CD4-positive, alpha-beta T cell (primary cell): ENCODE measurements at places on chromosomes 16 and 17.

DNA sequence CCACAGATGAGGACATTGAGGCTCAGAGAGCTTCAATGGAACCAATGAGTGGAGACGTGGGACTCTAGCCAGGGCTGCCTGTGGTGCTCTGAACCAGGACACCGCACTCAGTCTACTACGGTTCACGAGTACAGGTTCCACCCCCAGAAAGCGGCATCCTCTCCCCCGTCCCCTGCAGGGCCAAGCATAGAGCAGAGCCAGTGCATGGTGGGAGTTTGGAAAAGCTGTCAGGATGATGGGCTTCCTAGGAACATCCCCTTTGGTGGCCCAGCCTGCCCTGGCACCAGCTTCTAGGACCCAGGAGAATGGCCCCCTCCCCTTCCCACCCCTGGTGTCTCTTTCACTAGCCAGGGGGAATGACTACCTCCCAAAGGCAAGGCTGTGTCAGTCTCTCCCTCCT, 8.4 kb downstream of the ZNF319 start:
- DNase-seq: no peak

DNA sequence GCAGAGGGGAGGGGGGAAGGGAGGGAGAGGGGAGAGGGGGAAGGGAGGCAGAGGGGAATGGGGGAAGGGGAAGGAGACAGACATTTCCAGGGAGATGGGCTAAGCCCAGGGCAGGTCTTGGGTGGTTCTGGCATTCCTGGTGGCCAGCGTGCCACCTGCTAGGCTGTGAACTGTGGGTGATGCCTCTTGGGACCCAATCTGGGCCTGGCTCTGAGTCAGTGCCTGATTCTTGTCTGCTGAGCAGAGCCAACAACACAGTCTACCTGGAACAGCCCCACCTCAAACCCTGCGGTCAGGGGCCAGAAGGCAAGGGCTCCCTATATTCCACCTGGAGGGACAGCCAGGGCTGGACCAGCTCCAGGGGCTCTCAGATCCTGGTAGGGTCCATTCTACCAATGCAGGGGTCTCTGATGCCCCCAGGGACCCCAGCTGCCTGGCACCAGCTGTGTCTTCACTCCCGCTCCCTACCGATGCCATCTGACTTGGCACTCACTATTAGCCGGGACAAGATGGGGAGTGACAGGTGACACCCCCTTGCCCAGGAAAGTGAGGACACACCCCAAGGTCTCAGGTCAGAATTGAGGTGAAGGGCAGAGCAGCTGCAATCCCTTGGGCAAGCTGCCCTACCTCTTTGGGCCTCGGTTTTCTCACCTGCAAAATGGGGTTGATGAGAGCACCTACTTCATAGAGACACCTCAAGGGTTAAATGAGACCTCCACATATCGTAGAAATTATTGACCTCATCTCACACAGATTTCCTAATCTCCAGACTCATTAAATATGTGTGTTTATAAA, 87.2 kb downstream of the LITAF start:
- DNase-seq: no peak

- no peak for DNase-seq
Observed at GRCh38 chr17:49875685-49876084, 27.8 kb upstream of the TAC4 start.

DNA sequence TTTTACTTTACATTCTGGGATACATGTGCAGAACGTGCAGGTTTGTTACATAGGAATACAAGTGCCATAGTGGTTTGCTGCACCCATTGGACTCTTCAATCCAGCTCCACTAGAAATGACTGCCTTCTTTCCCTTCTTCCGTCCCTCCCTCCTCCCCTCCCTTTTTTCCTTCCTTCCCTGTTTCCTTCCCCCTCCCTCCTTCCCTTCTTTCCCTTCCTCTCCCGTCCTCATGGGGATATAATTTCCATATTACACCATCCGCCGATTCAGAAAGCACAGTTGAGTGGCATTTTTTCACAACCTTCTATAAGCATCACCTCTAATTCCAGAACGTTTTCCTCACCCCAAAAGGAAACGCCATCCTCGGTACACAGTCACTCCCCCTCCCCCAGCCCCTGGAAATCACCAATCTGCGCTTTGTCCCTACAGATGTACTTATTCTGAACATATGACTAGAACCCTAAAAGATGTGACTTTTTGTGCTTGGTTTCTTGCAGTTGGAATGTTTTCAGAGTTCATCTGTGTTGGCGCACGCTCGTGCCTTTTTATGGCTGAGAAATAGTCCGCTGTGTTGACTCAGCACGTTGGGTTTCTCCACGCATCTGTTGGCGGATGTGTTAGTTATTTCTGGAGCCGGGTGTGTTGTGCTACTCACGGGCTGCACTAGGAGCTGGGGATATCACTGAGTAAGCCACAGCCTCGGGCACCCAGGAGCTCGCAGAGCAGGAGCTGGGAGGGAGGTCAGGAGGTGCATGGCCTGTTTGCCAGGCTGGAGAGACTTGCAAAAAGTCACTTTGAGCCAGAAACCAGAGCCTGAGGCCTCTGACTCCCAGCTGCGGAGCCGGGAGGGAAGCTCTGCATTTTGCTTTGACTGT, 336.4 kb downstream of the SEC14L1 start:
- no peak for DNase-seq

GRCh38 chr17:57970710-57971109, 15.5 kb upstream of the CUEDC1 start:
- no peak for DNase-seq

- DNase-seq: no peak
Observed at GRCh38 chr17:41589301-41589700, 2.6 kb upstream of the KRT14 start.

DNA sequence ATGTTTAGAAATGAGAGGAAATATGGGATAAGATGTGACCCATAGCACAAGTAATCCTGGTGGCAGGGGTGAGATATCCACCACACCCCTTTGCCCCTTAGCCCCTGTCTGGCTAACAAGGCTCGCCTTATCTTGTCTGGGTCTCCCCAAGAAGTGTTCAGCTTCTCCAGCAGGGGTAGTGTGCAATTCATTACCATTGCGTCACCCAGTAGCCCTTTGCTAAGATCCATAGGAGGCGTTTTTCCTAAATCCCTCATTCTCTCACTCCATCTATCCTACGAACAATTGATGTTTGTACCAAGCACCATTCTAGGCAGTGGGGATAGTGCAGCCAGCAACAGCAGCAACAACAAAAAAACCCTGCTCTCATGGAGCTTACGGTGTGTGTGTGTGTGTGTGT, 30.8 kb downstream of the CCDC42 start:
- DNase-seq: no peak

DNA sequence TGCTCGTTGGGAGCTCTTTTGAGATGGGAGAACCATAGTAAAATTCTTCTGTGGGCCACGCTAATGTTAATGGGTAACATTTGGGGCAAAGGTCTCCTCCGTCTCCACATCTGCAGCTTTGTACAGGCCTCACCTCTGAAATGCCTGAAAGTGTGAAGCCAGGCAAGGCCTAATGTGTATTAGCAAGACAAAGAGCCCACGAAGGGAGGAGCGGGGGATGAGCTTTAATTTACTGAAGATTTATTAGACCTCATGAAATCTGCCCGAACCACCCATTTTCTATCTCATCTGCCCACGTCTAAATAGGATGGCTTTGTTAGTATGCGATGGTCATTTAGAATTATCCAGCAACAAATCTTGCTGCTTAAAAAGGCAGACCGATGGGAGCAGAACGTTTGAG, 408.9 kb downstream of the PMP22 start:
- no peak for DNase-seq
